ENCODE measurements at places on chromosomes 2 and 18. TPM values are rescaled to one million over a fixed set of nuclear protein-coding genes. Genes with fewer than 3 reads are reported as not detected.

DNA sequence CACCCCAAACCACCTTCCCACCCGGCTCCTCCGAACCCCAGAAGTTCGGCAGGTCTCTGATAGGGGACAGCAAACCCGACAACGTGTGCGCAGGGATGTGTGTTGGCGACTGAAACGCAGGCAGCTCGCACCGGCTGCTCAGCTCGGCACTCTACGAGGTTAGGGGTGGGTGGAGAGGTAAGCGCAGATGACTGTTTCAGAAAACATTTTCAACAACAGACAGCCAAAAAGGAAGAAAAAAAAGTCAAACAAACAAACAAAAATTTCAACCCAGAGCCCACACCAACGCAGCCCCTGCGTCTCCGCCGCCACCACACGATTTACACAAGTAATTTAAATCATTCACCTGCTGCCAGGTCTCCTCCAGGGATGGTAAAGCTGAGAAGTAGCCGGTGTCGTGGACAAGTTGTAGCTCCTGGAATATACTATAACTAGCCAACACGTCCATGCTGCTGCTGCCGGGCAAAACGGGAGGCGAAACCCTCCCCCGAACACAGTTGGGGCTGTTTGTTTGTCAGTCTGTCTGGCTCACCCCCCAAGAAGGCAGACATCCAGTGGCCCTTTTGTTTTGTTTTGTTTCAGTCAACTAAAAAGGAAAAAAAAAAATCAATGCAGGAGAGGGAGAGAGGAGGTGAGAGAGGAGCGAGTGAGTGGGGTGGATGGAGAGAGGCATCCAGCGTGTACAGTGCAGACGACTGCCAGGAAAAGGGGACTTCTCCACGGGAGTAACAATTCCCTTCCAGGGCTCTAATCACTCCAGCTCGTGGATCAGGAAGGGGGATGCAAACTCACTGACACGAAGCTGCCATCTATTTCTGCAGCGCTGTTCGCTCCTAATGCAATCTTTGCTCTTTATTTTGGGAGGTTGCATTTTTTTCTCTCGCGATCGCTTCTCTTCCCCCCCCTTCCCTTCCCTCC is at the start of gene KLF7:
Gene KLF7, minus strand, starts transcription at position 828 of the 918 bp plus-strand sequence. Its CDS starts 380 bp downstream, at position 448.
- DNase-seq: peak; percentile 67

GRCh38 chr2:188245230-188245629 is 46.4 kb upstream of the GULP1 start:
- no peak for DNase-seq

DNA sequence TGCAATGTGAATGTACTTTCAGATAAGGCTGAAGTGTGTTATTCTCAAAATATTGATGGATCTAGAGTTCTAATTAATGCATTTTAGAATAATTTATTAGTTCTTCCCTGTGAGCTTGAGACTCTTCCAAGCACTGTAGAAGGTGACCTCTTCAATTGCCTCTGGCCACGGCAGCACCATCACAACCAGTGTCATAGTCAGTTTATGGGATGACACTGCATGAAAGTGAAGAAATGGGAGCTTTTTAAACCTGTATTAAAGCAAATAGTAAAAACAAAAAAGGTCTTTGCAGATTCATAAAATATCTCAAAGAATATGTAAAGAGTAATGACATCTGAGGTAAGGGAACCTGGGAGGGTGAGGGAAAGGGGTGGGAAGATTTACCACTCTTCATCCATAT is 52.0 kb downstream of the OXER1 start:
- no peak for DNase-seq

GRCh38 chr2:22027345-22028005 is 903.7 kb downstream of the TDRD15 start:
- no peak for DNase-seq

GRCh38 chr2:62485761-62486438 is 20.1 kb downstream of the TMEM17 start:
- no peak for DNase-seq

DNA sequence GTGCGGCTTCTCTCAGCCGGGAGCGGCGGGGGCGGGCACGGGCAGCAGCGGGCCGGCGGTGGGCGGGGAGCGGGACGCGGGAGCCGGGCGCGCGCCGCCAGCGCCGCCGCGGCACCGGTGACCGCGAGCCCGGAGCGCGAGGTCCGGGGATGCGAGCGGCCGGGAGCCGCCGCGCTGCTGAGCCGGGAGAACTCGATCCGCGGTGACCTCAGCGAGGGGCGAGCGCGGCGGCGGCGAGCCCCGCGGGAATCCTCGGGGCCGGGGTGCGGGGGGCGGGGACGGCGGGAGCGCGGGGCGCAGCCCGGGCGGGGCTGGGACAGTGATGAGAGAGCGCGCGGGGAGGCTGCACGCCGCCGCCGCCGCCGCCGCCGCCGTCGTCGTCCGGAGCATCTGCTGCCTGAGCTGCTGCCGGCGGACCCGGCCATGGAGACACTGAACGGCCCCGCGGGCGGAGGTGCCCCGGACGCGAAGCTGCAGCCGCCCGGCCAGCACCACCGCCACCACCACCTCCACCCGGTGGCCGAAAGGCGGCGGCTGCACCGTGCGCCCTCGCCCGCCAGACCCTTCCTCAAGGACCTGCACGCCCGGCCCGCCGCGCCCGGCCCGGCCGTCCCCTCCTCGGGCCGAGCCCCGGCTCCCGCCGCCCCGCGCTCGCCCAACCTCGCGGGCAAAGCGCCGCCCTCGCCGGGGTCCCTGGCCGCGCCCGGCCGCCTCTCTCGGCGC is at the start of gene MTCL1:
Gene MTCL1, plus strand, starts transcription at position 319 of the 723 bp plus-strand sequence. Its CDS starts 105 bp downstream, at position 424.
- DNase-seq: peak; percentile 50

DNA sequence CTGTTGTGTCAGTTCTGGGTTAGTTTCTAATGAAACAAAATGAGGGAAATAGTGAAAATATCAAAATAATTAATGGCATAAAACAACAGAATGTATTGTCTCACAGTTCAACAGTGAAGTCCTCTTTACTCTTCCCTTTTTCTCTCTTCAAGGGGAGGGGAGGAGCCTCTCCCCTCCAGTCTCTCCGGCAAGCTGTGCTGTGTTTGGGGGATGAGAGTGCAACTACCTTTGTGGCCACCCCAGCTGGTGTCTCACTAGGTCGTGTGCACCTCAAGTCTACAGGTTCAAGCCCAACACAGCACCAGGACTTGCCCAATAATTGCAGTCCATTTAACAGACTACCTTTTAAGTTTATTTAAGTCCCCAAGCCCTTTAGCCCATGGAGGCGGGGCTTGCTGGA is 271.7 kb upstream of the DOK6 start:
- DNase-seq: no peak

GRCh38 chr2:27988306-27988705 is 97.8 kb downstream of the BABAM2 start:
- no peak for DNase-seq

GRCh38 chr2:42047488-42048298 is at the start of gene PKDCC:
PKDCC (plus strand) TSS chr2:42048021; CDS start chr2:42048200, 179 bp downstream.
- DNase-seq: peak; percentile 80

DNA sequence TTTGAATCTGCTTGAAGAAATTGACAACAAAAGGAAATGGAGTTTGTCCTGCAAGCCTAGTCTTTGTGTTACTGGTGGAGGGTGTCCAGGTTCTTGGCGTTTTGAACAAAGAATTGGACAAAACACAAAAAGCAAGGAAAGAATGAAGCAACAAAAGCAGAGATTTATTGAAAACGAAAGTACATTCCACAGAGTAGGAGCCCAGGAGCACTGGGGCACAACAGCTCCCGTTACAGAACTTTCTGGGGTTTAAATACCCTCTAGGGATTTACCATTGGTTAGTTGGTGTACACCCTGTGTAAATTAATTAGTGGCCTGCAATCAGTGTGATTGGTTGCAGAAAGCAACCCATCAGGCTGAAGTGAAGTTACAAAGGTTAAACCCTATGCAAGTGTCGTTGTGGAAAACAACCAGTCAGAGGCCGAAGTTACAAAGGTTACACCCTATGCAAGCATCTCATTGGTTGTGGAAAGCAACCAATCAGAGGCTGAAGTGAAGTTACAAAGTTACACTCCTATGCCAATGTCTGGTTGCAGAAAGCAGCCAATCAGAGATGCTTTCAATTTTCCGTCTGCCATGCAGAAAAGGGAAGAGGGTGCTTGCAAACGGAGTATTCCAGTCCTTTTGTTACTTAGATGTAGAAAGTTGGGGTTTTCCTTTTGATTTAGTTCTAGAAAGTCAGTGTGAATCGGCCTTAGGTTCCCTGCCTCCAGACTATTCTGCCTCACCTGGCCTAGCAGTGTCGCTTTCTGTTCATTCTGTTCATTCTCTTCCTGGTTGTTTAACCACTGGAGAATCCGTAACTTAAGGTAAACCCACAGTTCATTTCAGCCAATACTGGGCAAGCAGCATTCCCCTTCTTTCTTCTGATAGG is 47.6 kb upstream of the PTH2R start:
- peak; percentile 60 for DNase-seq

DNA sequence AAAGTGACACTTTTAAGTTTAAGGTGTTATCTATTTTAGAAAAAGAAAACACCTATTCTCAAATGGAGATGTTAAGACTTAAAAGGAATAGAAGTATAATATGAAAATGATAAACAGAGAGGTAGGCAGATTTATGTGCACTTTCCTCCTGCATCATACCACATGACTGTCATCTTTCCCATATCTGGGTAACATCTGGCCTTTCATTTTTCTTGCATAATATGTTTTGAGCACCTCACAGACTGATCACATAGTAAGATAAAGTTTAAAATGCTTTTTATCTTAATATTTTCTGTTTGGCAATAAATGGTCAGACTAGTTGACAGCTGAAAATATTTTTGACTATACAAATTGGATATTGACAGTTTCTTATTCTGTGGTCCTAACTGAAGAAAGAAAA is 1852.1 kb upstream of the PIK3C3 start:
- DNase-seq: no peak

- no peak for DNase-seq
Observed at GRCh38 chr2:216057688-216058193, 23.9 kb downstream of the PECR start.

GRCh38 chr2:47037678-47038077 is 117.4 kb downstream of the STPG4 start:
- no peak for DNase-seq

DNA sequence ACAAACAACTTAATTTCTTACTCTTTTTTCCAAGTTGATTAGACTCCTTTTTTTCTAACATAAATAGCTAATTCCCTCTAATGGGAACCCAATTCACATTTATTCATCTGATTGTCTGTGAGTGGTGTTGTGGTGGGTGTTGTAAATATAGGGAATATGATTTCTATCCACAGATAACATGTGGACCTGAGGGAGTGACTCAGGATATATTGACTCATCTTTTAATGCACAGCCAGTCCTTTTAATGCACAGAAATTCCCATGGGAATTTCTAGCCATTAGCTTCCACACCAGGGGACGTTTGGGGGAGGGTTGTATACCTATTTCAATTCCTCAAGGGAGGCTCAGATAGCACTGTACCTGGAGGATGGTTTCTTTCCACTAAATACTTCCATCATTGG is 1339.6 kb upstream of the LRRTM1 start:
- DNase-seq: no peak

- peak; percentile 56 for DNase-seq
Observed at GRCh38 chr2:15748736-15749323, 157.2 kb downstream of the DDX1 start.

- no peak for DNase-seq
Observed at GRCh38 chr18:68301441-68301840, 413.5 kb downstream of the TMX3 start.

GRCh38 chr2:239466061-239466754 is 65.4 kb upstream of the HDAC4 start:
- DNase-seq: no peak

DNA sequence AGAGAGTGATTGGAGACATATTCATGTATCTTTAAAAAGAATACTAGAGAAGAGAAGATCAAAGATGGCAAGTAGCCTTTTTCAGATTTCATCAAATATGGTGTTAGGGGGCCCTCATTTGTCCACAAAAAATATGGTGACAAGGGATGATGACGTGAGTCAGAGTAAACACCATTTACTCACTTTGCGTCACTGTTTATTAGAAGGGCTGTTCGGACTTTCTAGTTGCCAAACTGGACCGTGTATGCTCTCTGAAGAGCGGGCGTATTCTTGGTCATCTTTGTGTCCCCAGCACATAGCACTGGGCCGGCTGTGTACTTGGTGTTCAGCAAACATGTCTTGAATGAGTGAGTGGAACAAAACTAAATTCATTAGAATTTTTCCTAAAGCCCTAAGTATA is 37.5 kb downstream of the TTC39C start:
- DNase-seq: no peak

DNA sequence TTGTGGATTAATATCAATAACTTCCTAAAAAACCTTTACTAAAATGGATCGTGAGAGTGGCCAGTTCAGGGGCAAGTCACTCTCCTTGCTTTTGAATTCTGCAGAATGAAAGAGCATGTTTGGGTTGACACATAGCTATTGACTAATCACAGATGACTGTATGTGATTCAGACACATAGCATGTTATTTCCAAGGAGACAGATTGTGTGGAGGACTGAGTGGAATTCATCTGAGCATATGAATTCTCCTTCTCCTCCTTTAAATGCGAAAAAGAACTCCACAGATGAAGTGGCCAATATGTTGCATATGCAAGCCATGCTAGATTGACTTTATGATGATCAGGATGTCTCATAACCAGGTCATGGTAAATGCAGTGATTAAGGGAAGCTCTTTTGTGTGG is 249.4 kb upstream of the FAM98A start:
- DNase-seq: no peak

GRCh38 chr2:231696004-231696367 is 12.3 kb upstream of the PTMA start:
- peak; percentile 63 for DNase-seq

DNA sequence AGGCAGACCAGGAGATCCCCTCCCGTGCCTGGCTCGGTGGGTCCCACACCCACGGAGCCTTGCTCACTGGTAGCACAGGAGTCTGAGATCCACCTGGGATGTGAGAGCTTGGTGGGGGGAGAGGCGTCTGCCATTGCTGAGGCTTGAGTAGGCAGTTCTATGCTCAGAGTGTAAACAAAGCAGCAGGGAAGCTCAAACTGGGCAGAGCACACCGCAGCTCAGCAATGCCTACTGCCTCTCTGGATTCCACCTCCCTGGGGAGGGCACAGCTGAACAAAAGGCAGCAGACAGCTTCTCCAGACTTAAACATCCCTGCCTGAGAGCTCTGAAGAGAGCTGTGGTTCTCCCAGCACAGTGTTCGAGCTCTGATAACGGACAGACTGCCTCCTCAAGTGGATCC is 85.1 kb downstream of the UGP2 start:
- no peak for DNase-seq

DNA sequence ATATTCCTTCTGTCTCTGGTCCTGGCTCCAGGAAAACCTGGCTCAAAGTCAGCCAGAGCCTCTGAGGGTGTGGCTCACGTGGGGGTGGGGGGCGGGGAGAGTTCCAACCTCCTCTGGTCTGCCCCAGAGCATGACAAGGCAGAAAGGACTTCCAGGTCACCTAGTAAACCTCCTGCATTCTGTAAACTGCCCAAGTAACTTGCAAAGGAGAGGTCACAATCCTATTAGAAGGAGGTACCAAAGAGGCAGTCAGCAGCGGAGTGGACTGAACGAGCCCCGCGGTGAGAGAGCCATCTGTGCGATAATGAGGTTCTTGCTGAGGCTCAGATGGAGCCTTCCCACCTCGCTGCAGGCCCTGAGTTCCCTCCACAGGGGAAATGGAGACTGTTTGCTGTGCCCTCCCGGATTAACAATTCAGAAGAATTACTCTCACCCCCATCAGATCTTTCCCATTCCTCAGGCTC is 58.9 kb upstream of the GATA6 start:
- no peak for DNase-seq

MEIS1 gene
- 10.8 TPM for total RNA-seq

NXPH2 gene
- total RNA-seq: not detected

UPP2 gene
- total RNA-seq: not detected

GNAL gene
- 12.8 TPM for total RNA-seq

POTEC gene
- 31.5 TPM for total RNA-seq

All from testis (tissue), 5 donors.